NCI-H187 (cell line): ENCODE measurements at places on chromosomes 1 and 21.

GRCh38 chr21:31176080-31176551 lies 137.8 kb upstream of the KRTAP19-8 start:
- no peak for DNase-seq

GRCh38 chr1:176211396-176212165 lies 4.5 kb upstream of the COP1 start:
- DNase-seq: no peak

DNA sequence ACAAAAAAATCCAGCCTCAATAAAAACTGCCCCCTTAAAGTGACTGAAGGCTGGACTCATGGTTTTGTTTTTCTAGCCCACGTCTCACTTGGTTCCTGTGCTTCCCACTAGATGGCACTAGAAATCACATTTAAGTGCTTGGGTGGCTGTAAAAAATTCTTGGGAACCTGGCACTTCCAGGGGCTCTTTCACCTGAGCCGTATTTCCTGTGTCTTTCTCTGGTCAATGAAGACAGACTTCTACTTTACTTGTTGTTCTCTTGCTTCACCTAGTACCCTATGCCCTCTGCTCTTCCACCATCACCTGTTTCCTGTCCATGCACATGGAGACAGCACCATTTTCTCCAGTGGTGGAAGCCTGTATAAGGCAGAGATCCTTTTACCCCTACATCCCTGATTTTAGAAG lies 20.0 kb downstream of the METTL13 start:
- DNase-seq: peak; percentile 53

DNA sequence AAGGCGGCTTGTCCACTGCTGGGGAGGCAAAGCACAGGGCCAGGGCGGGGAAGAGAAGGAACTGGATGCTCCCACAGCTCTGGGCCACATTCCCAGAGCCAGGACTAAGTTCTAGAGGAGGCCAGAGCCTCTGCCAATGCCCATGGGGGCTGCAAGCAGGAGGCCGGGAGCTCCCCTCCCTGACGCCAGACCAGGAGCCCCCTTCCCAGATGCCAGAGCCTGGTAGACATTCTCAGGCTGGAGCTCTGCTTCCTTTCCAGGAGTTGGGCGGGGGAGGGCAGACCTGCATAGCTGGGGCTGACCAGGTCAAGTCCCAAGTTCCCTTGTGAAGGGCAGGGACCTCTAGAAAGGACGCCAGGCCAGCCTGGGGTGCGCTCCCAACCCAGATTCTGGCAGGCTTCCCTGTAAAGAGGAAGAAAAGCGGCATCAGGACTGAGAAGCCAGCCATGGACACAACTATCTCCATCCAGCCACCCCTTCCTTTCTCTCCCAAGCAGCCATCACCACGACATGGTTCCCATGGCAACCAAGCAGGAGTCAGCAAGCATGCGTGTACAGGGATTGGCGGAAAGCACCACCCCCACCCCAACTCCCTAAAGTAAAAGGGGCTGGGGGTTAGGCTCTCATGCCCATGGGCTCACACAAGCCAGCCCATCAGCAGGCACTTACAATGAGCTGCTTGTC lies 13.4 kb downstream of the KIF21B start:
- no peak for DNase-seq

DNA sequence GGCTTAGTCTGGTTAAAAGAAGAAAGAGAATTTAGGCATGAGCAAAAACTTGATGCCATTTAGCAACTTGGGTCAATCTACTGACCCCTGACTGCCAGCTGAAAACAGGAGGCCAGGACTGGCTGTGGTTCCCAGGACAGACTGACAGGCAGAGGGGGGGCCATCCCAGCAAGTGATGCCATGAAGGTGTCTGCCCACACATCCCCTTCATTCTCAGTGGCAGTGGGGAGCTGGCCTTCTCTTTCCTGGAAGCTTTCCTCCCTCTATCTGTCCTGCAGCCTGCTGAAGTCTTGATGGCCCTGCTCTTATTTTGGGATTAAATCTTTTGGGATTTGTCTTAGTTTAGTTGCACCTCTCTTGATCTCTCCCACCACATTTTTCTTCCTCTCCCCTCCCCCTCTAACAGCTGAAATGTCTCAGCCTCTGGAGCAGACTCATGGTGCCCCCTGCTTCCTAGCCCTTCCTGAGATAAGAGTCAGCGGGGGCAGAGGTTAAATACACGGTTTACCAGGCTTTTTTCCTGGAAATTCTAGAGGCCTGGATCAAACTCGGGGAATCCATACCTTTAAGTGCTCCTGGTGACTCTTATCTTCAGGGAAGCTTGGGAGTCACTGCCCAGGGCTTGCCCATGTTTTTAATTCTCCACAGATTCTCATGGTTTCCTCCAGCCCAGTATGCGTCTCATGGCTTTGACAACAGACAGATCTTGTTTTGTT lies 99.5 kb upstream of the TSPAN2 start:
- no peak for DNase-seq

DNA sequence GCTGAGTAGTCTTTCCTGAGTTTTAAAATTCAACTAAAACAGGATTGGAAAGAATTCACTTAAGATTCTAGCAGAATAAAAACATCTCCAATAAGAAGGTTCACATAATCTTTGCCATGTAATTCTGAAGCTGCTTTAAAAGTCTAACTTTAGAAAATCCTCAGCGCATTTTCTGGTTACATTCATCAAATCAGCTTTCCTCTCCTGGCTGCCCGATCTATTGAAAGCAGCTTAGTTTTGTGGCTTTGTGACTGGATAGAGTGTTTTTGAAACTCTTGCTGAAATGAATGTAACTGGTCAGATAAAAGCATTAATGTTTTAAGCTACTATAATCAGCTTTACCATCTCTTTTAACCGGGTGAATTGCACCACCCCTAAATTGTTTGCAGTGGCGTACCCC lies 66.8 kb downstream of the DOP1B start:
- no peak for DNase-seq

DNA sequence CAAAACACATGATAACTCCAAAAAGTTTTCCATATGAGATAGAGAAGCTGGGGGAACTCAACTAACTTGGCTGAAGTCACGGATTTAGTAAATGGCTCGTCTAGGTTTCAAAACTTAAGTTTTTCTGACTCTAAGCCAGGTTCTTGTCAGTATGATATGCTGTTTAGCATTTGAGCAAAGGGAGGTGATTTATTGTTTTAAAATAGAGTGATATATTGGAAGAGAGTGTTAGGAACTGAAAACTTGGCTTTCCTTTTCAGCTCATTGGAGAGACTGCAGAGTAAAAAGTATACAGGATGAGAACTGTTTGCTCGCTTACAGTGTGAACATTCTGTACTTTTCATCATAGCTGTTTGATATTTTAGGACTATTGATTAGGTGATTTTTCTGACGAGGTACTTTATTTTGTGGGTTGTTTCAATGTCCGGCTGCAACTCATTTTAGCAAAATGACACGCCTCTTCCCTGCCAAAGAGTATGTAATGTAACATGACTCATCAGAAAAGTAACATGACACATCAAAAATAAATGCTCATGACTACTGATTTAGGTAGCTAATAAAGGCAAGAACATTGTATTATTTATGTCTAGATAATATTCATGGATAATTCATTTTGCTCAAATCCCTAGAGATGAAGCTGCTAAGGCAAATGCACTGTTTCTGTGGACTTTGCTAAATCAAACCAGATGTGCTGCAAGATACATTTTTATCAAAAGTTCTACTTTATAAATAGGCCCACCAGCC lies 355.1 kb downstream of the GPATCH2 start:
- DNase-seq: no peak

DNA sequence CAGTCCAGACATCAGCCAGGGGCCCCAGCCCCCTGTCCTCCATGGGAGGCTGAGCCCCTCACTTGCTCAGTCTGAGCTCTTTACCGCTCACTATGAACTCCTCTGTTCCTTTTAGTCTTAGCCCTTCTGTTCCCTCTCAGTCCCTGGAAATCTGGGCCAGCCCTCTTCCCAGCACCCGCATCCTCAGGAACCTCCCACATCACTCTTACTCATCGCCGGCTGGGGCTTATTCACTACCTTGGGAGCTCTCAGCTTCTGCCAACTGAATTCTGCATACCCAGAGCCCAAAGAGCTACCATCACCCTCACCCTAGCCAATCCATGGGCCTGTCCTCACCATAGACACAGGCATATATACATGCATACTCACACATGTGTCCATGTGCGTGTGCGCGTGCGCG lies 11.5 kb downstream of the KNCN start:
- DNase-seq: no peak

- DNase-seq: no peak
These were observed 32.6 kb downstream of the RUNX3 start for GRCh38 chr1:24897263-24898151.

DNA sequence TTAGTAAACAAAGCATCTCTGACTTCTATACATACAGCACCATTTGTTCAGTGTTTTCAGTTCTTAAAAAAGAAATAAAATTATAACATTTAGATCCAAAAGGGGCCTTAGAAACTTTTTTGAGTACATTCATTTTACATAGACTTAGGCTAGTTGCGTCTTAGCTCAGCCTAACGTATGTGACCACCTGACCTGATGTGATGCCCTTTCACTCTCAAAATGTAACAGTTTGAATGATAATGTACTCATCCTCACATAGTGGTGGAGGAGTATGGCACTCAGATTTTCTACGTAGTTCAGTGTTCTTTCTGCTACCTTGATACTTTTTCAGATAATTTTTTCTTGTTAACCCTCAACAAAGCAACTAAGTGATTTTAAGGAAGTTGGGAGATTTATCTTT lies 43.4 kb downstream of the RPRD2 start:
- no peak for DNase-seq

GRCh38 chr1:103171041-103171590 lies 62.8 kb upstream of the COL11A1 start:
- no peak for DNase-seq

- DNase-seq: no peak
These were observed 802.2 kb downstream of the KCNT2 start for GRCh38 chr1:195806060-195806459.

- no peak for DNase-seq
These were observed 77.1 kb downstream of the ZNF281 start for GRCh38 chr1:200332716-200333115.
